ENCODE measurements at places on chromosomes 13 and 19.

- DNase-seq: no peak
These were observed 484.5 kb downstream of the SLITRK6 start for GRCh38 chr13:85314686-85315085.

- DNase-seq: peak; percentile 58
These were observed 188.5 kb upstream of the UBL3 start for GRCh38 chr13:30038884-30039283.

GRCh38 chr13:84377106-84377505, 494.8 kb upstream of the SLITRK1 start:
- DNase-seq: no peak

GRCh38 chr13:29483211-29483610, 112.3 kb downstream of the SLC7A1 start:
- DNase-seq: no peak

- DNase-seq: no peak
These were observed 58.5 kb upstream of the ZDHHC20 start for GRCh38 chr13:21517576-21517975.

- no peak for DNase-seq
These were observed 55.1 kb downstream of the CDADC1 start for GRCh38 chr13:49302817-49303216.

DNA sequence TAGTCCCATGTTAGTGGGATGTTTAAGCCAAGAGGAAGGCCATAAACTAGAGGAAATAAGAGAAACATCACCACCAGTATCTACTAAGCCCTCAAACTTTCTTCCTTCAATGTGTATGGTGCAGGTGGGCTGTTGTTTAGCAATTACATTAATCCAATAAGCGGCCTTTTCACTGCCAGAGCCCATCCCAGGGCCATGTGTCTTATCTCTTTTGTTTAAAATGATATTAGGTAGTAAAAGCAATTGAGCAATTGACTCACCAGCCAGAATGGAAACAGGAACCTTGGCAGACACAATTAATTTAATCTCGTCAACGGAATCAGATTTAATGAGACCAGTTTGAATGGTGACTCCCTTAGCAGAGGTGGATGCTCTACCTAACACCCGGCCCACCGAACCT, 1503.5 kb downstream of the UQCRFS1 start:
- DNase-seq: no peak

DNA sequence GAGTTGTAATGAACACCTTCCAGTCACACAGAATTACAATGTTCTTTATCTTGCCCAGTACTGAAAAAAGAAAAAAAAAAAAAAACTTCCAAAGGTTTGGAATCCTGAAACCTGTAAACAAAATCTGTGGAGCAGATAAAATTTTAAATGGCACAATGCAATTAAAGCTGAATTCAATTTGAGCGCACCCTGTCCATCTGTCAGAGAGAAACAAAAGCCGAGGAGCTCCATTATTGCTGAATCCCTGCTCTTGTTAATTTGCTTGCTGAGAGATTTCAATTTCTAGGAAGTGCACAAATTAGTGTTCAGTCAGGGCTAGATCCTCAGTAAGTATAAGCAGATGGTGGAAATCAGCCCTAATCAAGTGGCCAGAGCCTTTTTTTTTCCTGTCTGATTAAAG, 65.2 kb downstream of the DACH1 start:
- DNase-seq: no peak

GRCh38 chr19:28941833-28942232, 271.1 kb downstream of the UQCRFS1 start:
- no peak for DNase-seq

GRCh38 chr13:24040835-24041234, 119.7 kb upstream of the SPATA13 start:
- DNase-seq: no peak

GRCh38 chr13:60260440-60260839, 96.7 kb upstream of the DIAPH3 start:
- no peak for DNase-seq

- no peak for DNase-seq
These were observed 3.1 kb upstream of the PTPRH start for GRCh38 chr19:55212447-55212846.

DNA sequence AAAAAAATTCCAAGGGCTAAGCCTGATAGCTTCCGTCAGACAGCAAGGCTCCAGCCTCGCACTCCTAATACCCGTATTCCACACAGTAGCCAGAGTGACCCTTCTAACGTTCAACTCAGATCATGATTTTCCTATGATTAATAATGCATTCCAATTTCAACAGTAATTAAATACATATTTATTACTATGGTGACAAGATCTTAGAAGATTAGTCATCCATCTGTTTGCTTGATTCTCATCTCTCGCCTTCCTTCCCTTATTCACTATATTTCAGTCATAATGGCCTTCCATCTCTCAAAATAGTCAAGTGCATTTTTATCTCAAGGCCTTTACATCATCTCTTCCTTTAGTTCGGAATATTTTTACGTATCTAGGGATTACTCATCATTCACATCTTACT, 621.2 kb upstream of the SPRY2 start:
- no peak for DNase-seq

DNA sequence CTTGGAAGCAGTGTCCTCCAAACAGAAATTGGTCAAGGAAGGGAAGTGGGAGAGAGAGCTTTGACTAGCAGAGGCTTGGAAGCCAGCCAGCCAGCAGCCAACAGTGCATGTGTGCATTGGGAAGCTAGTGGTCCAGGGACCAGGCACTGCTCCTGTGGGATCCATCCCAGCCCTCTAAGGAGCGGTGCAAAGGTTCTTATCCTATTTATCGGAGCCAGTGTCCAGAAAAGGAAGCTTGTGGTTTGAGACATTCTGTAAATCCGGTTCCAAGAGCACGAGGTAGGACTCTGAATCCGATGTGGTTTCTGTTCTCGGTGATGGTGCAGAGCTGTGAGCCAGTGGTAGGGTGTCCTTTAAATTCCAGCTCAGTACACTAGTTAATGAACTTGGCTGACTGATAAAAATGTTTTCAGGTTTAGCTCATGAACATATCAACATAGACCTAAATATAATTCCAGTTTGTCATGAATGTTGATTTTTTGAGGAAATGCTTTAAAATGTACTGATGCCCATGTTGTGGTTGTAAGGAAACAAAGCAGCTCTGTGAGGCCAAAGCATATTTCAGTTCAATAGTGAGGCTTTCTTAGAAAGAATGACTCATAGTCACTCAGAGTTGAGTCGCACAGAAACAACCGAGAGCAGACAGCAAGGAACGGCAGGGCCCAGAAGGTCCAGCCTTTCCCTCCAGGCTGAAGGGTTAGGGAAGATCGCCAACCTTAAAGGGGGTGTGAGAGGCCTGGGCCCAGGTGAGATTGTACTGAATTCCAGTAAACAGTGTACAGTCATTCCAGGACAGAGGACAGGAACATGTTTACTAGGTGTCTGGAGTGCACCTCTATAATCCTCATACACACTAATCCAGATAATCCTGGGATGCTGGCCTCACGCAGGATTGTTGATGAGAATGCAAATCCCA, 21.5 kb upstream of the GARRE1 start:
- DNase-seq: peak; percentile 87

DNA sequence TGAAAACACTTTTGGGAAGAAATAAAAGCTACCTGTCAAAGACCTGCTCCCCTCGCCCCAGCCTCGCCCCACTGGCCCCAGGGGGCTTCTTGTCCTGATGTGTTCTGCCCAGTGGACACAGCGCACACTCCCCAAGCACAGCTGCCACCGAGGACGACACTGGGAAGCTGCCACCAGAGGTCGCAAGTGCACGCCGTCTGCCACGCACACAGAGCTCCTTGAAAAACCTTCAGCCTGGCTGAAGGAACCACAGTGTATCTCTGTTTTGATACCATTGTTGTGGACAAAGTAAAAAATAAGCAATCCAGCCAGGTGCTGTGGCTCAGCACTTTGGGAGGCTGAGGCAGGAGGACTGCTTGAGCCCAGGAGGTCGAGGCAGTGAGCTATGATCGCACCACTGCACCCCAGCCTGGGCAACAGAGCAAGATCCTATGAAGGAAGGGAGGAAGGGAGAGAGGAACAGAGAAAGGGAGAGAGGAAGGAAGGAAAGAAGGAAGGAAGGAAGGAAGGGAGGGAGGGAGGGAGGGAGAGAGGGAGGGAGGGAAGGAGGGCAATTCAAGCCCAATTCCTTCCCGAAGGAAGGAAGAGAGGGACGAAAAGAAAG, 57.3 kb downstream of the CEBPG start:
- peak; percentile 90 for DNase-seq

DNA sequence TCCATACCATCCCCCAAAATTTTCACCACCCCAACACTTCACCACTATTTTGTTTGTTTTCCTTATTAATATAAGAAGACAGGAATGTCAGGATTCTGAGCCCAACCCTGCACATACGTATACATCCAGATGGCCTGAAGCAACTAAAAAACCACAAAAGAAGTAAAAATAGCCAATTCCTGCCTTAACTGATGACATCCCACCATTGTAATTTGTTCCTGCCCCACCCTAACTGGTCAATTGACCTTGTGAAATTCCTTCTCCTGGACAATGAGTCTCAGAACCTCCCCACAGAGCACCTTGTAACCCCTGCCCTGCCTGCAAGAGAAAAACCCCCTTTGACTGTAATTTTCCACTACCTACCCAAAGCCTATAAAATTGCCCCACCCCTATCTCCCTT, 132.5 kb downstream of the ZNF675 start:
- no peak for DNase-seq

DNA sequence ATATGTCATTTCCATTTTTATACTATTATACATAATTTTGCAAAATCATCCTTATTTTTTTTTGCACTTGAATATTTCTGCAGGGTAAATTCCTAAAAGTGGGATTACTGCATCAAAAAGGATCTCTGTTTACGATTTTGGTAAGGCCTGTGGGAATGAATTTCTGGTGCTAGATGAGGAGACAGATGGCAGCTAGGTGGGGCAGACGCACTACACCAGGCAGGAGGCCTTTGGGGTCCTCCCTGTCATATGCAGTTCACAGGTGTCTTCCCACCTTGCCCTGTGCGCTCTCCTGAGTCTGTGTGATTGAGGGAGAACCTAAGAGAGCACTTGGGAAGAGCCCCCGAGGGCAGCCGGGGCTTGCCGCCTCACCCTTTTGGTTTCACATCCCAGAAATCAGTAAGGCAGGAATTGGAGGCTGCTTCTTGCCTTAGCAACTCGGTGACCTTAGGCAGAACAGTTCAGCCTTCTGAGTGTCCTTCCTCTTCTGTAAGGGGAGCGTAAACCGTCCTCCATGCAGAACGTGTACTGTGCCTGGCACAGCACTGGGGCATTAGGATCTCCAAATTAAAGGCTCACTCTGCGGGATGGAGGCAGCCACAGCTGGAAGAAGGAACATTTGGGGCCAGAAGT, 13.4 kb upstream of the GJB2 start:
- no peak for DNase-seq

DNA sequence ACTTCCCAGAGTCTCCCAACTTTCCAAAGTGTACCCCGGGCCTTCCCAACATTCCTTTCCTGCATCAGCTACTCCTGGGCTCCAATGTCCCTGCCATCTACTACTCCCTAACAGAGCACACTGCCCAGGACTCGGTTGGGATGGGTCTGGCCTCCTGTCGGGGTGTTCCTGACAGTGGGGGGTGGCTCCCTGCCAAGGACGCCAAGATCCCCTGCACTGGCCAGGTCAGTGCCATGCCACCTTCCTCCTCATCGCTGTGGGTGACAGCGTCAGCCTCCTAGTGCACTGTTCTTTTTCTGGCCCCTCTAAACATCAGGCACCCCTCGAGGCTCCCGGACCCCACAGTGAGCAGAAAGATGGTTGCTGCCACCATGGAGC, 13.8 kb downstream of the EPS15L1 start:
- no peak for DNase-seq

GRCh38 chr13:27933118-27933517, 13.3 kb downstream of the PDX1 start:
- no peak for DNase-seq

DNA sequence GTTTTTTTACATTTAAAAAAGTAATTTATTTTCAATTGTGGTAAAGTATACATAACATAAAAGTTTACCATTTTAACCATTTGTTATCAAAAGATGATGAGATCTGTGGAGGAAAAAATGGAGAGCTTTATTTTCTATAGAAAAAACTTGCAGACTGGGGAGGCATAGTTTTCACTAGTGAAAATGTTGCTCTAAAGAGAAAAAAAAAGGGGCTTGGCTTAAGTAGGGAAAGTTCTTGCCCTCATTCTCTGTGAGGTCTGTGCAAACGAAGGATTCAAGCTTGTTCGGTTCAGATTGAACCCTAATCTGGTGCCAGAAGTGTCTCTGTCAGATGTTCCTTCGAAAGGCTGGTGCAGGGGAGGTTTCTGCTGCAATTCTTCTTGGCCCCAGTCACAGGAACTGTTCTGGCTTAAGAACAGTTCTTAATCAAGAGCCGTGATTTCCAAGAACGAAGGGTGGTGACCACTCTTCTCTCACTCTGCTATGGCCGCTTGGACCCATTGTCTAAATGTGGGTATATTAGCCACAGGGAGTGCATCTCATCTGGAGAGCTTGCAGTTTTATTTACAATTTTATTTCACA, 42.1 kb downstream of the PCCA start:
- no peak for DNase-seq

- DNase-seq: no peak
These were observed 1667.2 kb upstream of the SLC10A2 start for GRCh38 chr13:104733427-104733826.

DNA sequence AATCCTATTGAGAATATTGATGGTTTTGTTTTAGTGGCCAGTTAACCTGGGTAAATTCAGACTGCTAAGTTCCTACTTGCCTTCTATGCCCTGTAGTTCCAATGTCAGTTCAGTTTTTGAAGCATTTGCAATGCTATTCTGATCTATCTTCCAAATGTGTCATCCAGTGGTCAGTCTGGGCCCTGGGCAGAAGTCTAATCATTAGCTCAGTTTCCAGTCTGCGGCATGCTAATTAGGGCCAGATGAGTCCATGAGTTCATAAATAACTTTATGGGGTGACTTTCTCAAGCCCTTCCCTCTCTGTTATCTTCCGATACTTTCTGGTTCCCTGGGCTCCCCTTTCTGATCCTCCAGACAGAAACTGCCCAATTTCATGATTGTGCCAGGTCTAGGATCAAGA, 32.7 kb downstream of the FAM187B start:
- DNase-seq: peak; percentile 69

- DNase-seq: no peak
These were observed 19.8 kb upstream of the ACP7 start for GRCh38 chr19:39064405-39064804.

GRCh38 chr19:3783660-3784584, 2.3 kb downstream of the MATK start:
- DNase-seq: peak; percentile 35
